ENCODE measurements at places on chromosomes 3 and 15.

DNA sequence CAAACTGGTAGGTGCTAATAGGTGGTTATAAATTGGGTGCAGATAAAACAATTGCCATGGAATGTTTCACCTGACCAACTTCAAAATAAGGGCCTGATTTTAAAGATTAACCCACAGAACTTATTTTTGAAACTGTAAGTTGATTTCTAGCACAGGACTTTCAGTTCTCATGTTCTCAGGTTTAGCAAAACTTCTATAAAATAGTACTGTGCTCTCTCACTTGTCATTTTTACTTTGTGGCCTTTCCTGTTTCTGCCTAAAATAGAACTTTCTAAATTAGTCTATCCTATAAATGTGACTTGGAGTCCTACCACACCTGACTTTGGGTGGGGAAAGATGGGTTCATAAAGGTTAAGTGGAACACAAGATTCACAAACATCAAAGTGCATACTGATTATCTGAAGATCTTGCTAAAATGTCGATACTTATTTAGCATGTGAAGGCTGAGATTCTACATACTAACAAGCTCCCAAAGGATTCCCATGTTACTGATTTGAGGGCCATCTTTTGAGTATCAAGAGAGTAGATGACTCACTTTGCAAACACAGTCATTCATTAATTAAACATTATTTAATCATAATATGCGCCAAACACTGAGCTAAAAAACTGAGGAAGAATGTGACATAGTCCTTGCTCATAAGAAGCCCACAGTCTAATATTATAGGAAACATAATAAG, 38.6 kb downstream of the BTLA start:
- no peak for DNase-seq
- H3K4me1 ChIP-seq = no peaks in the 10 kb centered on the region
- no peak overlapping the region for H3K27ac ChIP-seq
- H3K27me3 ChIP-seq = no peaks in the 10 kb centered on the region

- no peaks in the 10 kb centered on the region for H3K27me3 ChIP-seq
- no peak for DNase-seq
- no peak overlapping the region for H3K4me3 ChIP-seq
- H3K36me3 ChIP-seq = no peaks in the 10 kb centered on the region
- no peak overlapping the region for H3K27ac ChIP-seq
These were observed 189.5 kb upstream of the WNT5A start for GRCh38 chr3:55676643-55677042.

DNA sequence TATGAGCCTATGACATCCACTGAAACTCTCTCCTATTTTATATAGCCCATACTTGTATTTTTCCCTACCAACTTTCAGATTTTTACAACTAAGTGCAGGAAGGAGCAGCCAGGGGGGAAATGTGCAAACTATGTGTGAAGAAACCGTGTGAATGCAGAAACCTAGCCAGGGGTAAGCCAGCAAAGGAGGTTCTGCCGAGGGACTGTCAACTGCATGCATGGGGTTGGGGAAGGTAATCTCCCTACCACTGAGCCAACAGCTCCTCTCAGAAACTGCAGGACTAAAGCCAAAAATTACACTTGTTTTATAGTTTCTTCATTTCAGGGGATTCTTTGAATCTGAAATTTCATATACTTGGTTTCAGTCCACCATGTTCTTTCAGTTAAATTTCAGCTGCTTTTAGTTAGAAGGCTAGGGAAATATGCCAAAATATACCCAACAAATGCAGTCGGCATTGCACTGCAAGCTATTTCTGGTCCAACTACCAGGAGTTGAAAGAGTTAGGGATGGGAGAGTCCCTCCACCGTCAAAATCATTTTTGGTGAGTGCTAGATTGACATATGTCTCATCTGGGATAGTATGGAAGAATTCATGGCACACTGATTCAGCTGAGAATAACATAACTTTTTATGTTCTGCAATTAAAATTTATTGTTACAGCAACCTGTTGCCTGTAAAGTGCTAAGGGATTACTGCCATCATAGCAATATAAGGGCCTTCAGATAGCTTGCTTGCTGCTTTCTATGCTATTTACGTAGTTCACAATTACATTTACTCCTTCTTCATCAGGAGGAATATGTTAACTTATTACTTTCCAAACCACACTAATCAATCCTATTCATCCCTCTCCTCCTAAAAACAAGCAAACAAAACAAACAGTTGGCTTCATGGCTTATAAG, 904.2 kb downstream of the ROBO1 start:
- H3K4me1 ChIP-seq = no peaks in the 10 kb centered on the region
- no peaks in the 10 kb centered on the region for H3K27me3 ChIP-seq
- no peak overlapping the region for H3K27ac ChIP-seq
- H3K4me3 ChIP-seq = no peak overlapping the region
- no peaks in the 10 kb centered on the region for H3K36me3 ChIP-seq
- DNase-seq = no peak

GRCh38 chr15:79724312-79724711, 172.5 kb downstream of the MTHFS start:
- H3K27ac ChIP-seq = no peak overlapping the region
- no peaks in the 10 kb centered on the region for H3K36me3 ChIP-seq
- no peaks in the 10 kb centered on the region for H3K27me3 ChIP-seq

GRCh38 chr3:122396511-122396910, 12.5 kb downstream of the FAM162A start:
- peaks cover 5% of the 10 kb centered on the region for H3K4me1 ChIP-seq
- DNase-seq = no peak
- no peaks in the 10 kb centered on the region for H3K36me3 ChIP-seq
- no peak overlapping the region for H3K27ac ChIP-seq
- H3K27me3 ChIP-seq = no peaks in the 10 kb centered on the region

GRCh38 chr15:65630760-65631159, 9.0 kb downstream of the SLC24A1 start:
- H3K4me3 ChIP-seq = no peak overlapping the region
- no peaks in the 10 kb centered on the region for H3K4me1 ChIP-seq

DNA sequence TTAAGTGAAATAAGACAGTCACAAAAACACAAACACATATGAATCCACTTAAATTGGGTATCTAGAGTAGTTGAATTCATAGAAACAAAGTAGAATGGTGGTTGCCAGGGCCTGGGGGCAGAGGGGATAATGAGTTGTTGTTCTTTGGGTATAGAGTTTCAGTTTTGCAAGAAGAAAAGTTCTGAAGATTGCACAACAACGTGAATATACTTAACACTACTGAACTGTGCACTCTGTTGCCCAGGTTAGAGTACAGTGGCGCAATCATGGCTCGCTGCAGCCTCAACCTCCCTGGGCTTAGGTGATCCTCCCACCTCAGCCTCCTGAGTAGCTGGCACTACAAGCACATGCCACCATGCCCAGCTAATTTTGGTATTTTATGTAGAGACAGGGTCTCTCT, 14.9 kb downstream of the GRAMD2A start:
- H3K36me3 ChIP-seq = no peaks in the 10 kb centered on the region
- no peak for DNase-seq
- H3K27ac ChIP-seq = no peak overlapping the region
- no peaks in the 10 kb centered on the region for H3K4me1 ChIP-seq
- H3K27me3 ChIP-seq = peaks cover 12% of the 10 kb centered on the region
- no peak overlapping the region for H3K4me3 ChIP-seq

DNA sequence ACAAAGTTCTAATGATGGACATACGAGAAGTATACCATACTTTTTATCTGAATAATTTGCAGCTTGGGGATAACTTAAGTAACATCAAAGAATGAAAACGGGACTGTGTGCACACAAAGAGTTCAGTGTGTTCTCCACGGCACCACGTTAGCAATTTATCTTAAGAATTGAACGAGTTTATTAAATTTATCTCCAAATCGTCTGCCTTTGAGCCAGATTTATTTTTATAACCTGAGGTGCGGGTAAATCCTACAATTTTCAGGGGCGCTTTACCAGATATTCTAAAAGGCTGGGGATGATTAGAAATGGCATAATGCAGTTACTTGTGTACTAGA, 3.5 kb downstream of the CHD2 start:
- H3K4me1 ChIP-seq = no peaks in the 10 kb centered on the region
- no peaks in the 10 kb centered on the region for H3K27me3 ChIP-seq
- H3K36me3 ChIP-seq = no peaks in the 10 kb centered on the region
- peak overlapping the region; percentile 99 for H3K27ac ChIP-seq
